ENCODE measurements at places on chromosomes 1 and 21.

GRCh38 chr1:7893529-7894180 is 40.8 kb upstream of the UTS2 start:
- DNase-seq, result no peak

DNA sequence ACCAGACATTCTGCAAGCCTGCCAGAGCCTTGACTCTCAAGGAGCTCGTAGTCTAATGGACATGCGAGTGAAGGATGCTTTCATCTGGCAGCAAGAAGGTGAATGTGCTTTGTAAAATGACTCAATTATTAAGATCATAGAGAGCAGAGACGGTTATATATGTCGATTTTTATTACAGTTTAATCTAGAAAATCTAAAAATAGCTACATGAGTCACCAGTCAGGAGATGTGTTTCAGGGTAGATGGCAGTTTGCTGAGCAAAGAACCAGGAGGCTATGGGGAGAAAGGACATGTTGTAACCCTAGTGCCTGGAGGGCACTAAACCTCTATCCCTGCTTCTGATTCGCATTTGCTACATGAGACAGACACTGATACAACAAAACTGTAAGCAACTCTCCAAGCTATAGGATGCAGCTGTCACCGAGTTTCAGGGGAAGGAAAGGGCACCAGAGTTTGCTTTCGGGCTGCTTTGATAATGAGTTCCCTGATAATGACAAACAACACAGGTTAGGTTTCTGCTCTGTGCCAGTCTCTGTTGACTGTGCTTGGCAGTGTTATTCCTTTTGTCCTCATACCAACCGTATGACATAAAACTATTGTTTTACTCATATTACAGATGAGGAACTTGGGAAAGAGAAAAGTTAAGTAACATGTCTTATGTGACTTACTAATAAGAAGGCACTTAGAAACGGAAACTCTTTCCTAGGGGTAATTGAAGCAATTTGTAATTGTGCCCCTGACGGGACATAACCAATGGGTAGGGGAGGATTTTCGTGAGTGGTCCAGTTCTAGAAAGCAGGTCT is 43.2 kb downstream of the C1orf198 start:
- peak; percentile 41 for DNase-seq

DNA sequence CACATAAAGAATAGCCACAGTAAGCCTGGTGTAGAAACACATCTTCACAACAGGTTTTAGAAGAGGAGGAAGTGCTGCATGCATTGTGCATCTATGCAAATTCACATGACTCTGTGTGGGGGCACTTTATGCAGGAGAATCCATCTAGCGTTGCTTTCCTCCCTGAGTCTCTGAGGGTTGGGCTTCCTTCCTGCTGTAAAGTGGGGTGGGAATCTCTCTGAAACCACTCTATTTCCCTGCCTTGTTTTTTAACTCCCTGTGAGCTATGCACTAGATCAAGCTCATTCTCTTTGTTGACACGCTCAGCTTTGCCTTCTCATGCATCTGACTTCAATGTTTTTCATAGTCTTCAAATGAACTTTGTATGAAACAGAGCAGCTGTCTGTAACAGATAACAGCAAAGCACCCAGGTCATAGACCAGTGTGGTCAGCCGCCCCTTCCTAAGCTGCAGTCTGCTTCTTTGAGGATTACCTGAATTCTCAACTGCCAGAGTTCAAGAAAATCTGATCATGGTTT is 102.7 kb upstream of the DPH5 start:
- no peak for DNase-seq

DNA sequence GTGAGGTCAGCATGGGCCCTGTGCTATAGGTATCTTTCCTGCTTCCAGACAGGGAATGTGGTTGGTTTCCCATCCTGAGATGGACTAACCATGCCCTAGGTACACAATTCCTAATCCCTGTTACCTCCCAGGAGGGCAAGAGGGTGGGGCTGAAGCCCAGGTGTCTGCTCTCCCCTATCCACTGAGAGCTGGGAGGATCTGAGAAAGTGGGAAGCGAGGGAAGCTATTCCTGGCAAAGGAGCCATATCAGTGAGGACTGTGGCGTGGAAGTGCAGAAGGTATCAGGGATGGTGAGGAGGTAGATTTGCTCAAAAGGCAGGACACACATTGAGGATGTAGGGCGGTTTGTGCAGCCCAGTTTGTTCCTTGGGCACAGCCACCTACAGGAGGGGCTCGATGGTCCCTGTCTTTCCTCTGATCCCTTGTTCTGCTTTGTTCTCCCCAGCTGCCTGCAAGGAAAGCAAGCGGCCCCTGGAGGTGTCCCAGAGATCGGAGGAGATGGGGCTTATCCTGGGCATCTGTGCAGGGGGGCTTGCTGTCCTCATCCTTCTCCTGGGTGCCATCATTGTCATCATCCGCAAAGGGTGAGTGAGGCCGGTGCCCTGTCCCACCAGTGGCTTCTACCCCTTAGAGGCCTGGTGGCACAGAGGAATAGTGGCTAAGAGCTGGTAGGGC is 48.1 kb downstream of the PTPRU start:
- DNase-seq, result no peak

DNA sequence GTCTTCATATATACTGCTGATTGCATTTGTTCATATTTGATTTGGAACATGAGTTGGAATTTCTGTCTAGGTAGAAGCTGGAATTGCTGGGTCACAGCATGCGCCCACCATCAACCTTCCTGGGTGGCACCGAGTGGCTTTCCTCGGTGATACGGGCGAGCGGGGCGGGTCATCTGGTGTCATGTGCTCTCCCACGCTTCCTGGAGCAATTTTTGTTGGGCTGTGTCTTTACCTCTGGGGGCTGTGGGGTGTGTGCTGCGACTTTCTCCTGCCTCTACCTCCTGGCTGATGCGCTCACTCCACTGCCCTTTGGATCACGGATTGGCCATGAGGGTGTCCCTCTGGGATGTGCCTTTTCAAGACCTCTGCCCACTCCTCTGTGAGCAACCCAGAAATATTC is 108.7 kb upstream of the COL6A1 start:
- DNase-seq, result no peak

- DNase-seq, result no peak
These were observed 101.6 kb upstream of the RUNX1 start for GRCh38 chr21:35150562-35151226.

DNA sequence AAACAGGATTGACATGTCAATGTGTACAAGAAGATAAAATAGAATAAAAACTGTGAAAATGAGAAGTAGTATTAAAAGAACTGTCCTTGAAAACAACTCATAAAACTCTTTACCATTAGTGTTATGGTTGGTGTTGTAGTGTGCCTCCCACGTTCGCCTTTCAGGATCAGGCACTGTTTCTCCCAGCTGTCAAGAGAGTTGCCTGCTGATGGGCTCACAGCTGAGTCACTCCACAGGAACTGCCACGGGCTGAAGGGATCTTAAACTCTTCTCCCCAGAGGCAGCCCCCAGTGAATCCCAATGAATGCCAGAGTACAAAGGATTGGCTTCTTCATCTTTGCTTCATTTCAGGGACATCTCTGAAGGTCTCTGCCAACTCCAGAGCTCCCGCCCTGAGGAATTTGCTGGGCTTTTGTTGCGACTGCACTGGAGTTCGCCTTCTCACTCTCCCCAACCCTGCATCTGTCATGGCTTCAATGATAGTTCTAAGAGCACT is 119.6 kb downstream of the ADGRL2 start:
- DNase-seq, result no peak

- no peak for DNase-seq
These were observed 254.0 kb downstream of the TOMM20 start for GRCh38 chr1:234874291-234875288.

- DNase-seq, result no peak
These were observed 85.8 kb upstream of the IPO9 start for GRCh38 chr1:201742955-201743805.

- no peak for DNase-seq
These were observed 126.4 kb downstream of the CLIC6 start for GRCh38 chr21:34795175-34795547.

- peak; percentile 49 for DNase-seq
These were observed 10.0 kb upstream of the AGPAT3 start for GRCh38 chr21:43854773-43855633.

- no peak for DNase-seq
These were observed 3.9 kb upstream of the ARHGAP30 start for GRCh38 chr1:161073474-161074121.

DNA sequence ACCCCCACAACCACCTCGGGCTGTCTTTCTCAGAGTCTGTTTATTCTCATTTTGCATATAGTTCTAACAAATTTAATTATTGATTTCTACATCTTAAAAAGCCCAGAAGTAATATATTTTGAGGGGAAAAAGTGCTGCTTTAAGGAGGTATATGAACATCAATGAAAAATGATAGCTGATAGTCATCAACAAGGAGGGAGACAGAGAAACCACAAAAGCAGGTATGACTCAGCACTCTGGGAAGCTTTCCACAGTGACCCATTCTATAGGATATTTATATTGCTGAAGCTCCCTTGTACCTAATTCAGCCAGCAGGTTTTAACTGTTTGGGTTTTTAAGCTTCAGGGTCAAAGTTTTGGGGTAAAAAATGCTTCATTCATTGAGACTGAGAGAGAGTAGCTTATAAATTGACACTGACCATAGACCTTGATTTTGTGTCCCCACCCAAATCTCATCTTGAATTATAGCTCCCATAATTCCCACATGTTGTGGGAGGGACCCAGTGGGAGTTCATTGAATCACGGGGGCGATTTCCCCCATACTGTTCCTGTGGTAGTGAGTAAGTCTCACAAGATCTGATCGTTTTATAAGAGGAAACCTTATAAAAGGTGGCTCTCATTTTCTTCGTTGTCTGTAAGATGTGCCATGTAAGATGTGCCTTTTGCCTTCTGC is 27.4 kb downstream of the VANGL1 start:
- DNase-seq, result no peak

DNA sequence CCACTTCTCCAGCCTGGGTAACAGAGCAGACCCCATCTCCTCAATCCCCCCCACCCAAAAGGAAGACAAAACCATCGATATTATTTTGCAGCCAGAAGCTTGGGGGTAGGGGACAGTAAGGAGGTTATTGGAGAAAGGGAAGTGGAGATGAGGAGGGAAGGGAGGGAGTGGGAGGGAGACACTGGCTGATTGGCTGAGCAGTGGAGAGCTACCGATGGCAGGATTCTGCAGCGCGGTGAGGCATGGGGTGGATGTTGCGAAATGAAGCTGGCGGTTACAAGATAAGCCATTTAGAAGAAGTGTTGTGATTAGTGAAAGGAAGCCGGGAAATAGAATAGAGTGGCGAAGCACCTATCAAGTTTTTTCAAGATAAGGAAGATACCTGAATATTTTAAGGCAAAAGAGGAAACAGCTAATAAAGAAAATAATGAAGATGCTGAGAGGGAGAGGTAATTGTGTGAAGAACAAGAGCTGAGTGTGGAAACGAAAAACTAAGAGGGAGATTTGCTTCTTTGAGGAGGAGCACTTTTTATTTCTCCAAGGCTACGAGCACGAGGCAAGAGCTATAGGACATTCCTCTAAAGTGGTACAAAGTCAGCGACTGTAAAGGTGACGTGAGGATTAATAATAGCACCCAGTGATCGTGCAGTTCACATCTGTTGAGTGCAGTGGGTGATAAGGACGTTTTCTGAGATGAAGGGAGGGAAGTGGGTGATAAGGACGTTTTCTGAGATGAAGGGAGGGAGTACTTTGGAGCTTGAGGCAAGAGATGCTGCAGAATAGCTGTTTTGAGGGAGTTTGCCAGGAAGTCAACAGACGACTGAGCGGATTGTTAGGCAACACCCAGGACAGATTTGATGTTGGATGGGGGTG is 103.2 kb upstream of the KIF26B start:
- no peak for DNase-seq

- no peak for DNase-seq
These were observed 140.6 kb downstream of the SYT2 start for GRCh38 chr1:202569393-202570322.

GRCh38 chr1:21320410-21321108 is 30.3 kb upstream of the ECE1 start:
- no peak for DNase-seq

DNA sequence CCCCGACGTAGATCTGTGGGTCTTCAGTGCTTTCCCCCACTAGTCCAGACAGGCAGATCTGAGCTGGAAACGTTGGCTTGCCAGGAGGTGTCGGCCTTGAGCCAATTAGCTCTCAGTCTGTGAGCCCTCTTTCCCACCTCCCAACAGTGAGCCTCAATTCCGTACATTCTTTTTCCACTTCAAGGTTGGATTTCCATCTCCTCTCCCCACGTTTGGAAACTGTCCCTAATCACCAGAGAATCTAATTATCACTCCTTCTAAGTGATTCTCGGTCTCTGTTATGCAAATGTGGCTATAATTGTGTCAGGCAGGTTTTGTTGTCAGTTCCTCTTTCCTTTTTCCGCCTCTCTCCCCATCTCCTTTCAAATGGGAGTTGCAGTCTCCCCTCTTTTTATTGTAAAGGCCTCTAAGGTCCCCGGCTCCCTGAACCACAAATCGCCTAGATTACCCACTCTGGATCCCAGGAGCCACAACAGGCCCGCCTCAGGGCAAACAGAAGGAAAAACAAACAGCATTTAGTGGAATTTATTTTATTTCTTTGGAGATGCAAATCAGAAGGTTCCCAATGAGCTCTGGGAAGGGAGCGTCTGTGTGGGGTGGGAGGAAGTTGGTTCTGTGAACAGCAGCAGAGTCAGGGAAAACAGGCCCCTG is 29.4 kb upstream of the LRRN2 start:
- DNase-seq, result peak; percentile 25

DNA sequence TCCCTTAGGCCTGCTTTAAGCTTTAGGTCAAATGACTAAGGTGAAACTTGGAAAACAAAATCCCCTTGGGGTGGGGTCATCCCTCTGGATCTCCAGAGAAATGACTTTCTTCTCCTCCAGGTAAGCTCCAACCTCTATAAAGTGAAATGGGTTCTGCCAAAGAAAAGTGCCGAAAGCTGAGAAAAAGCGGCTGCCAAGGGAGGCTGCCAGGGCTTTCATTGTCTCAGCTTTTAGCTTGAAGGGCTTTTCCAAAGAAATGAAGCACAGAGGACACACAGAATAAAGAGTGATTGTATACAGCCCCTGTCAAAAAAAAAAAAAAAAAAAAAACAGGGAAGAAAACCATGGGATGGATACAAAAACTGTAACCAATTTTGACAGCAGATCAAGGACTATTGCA is 126.9 kb downstream of the TGFBR3 start:
- no peak for DNase-seq

- DNase-seq, result peak; percentile 47
These were observed 45.5 kb upstream of the PRRX1 start for GRCh38 chr1:170618421-170618820.
